Activated T-cell treated with anti-CD3 and anti-CD28 coated beads, Interleukin-2, amount 50 U/mL, for 72 hours (primary cell): ENCODE measurements at places on chromosomes 11 and 22.
A peak's percentile ranks its signal among the peaks of the same experiment; 100 is the strongest.

DNA sequence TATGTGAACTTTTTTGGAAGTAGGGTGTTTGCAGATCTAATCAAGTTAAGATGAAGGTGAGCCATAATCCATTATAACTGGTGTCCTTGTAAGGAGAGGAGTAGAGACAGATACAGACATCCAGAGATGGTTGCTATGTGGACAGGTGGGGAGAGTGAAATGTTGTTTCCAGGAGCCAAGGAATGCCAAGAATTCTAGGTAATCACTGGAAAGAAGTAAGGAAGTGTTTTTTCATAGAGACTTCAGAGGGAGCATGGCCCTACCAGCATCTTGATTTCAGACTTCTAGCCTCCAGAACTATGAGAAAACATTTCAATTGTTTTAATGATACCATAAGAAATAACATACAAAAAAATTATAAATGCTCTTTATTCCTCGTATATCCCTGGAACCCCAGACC, 320.5 kb upstream of the ANO3 start:
- DNase-seq = no peak
- H3K36me3 ChIP-seq = no peaks in the 10 kb centered on the region
- no peak overlapping the region for H3K4me3 ChIP-seq

DNA sequence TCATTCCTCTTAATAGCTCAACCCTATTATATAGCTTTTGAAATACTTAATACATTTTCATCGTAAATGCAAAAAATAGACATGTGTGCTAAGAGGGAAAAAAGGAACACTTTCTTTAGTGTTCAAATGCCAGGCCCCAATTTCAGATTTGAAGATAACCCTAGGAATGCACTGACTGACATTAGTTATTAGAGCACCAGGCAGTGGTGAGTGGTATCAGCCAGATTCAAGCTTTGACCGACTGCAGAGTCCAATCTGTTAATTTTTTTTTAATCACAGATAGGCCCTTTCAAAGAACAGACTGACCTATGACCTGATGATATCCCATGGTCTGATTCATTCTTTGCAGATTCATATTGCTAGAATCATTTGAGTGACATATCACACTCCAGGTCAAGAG, 874.2 kb upstream of the CHORDC1 start:
- DNase-seq = no peak
- H3K36me3 ChIP-seq = no peaks in the 10 kb centered on the region
- no peaks in the 10 kb centered on the region for H3K4me1 ChIP-seq

- H3K4me3 ChIP-seq = no peak overlapping the region
- DNase-seq = peak; percentile 28
- H3K27me3 ChIP-seq = no peaks in the 10 kb centered on the region
- H3K27ac ChIP-seq = peak overlapping the region; percentile 70
- H3K36me3 ChIP-seq = no peaks in the 10 kb centered on the region
- peaks cover 9% of the 10 kb centered on the region for H3K4me1 ChIP-seq
Observed at GRCh38 chr22:45254789-45255278, 14.1 kb upstream of the KIAA0930 start.

DNA sequence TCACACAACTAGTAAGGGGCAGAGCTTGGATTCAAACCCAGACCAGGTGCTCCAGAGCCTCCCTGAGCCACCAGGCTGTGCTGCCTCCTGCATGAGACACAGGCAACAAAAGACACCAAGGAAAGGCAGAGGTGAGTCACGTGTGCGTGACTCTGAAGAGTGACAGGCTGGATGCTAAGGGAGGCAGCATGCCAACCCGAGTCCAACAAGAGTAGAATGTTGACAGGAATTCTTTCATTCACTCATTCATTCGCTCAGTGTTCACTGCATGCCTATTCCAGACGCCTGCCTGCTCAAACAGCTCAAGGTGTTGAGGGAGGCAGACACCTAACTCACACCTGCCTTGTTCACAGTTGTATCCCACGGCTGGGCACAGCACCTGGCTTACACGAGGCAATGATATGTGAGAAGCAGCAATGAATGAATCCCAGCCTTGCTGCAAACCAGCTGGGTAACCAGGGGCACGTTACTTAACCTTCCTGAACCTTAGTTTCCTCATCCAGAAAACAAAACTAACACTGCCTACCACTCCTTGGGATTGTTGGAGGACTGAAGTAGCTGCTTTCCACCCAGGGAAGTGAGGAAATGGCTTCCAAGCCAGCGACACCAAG, 73.8 kb upstream of the ARFGAP3 start:
- H3K27ac ChIP-seq = peak overlapping the region; percentile 24
- no peak for DNase-seq
- peaks cover 60% of the 10 kb centered on the region for H3K4me1 ChIP-seq
- no peaks in the 10 kb centered on the region for H3K27me3 ChIP-seq

DNA sequence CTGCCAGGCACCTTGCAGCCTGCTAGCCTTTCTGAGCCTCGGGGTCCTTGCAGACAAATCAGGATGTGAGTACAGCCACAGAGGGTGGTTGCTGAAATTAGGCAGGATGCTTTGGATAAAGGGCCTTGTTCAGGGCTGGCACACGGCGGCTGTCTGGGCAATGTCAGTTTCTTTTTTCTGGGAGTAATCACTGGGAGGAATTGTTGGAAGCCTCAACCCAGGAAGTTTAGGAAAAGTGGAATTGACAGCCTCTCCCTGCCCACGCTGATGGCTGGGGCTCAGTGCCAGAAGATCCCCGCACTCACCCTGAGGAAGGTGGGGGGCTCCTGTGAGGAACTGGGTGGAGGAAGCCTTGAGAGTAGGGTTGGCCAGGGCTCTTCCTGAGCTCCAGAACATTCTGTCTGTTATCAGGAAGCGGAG, 37.4 kb downstream of the CD82 start:
- peaks cover 14% of the 10 kb centered on the region for H3K36me3 ChIP-seq
- no peak for DNase-seq
- peaks cover 71% of the 10 kb centered on the region for H3K4me1 ChIP-seq
- H3K27me3 ChIP-seq = no peaks in the 10 kb centered on the region
- H3K27ac ChIP-seq = no peak overlapping the region

- peaks cover 63% of the 10 kb centered on the region for H3K27me3 ChIP-seq
- H3K27ac ChIP-seq = no peak overlapping the region
- H3K36me3 ChIP-seq = no peaks in the 10 kb centered on the region
- no peak for DNase-seq
- peaks cover 15% of the 10 kb centered on the region for H3K4me1 ChIP-seq
Observed at GRCh38 chr11:130427581-130428315, 661 bp downstream of the ADAMTS8 start.

DNA sequence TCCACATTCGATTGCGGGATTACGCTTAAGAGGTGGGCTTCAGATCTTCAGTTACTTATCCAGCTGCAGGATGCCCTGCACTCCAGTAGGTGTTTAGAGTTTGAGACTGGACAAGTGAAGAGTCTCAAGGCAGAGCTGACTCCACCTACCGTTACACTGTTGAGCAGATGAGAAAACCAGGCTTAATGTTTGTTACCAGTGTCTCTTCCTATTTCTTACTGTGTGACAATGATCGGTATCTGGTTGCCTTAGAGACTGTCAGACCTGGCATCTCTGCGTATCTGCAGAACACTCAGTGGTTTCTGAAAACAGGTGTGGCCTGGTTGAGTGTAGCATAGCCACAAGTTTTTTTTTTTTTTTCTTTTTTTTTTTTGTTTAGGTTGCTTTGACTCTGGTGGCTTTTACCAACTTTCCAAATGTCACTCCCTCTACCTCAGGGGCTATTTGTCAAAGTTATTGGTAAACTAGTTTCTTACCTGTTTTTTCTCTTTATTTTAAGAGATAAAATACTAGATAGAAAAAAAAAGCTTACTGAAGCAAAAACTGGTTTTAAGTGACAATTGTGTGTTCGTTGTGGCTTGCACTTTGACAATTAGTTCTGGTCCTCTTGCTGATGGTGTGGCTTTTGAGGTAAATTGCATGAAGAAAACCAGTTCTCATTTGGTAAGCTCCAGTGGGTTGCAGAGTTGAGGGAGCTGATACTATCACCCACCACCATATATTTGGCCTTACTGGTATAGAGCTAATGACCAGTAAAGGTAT, 284.8 kb downstream of the ETS1 start:
- peaks cover 78% of the 10 kb centered on the region for H3K4me1 ChIP-seq
- peak overlapping the region; percentile 97 for H3K27ac ChIP-seq
- H3K4me3 ChIP-seq = peak overlapping the region; percentile 87
- peak; percentile 71 for DNase-seq
- H3K27me3 ChIP-seq = no peaks in the 10 kb centered on the region

GRCh38 chr11:115903179-115903578, 399.0 kb upstream of the CADM1 start:
- no peak for DNase-seq
- H3K27ac ChIP-seq = no peak overlapping the region
- H3K27me3 ChIP-seq = peaks cover 20% of the 10 kb centered on the region
- no peaks in the 10 kb centered on the region for H3K4me1 ChIP-seq
- peaks cover 1% of the 10 kb centered on the region for H3K36me3 ChIP-seq

DNA sequence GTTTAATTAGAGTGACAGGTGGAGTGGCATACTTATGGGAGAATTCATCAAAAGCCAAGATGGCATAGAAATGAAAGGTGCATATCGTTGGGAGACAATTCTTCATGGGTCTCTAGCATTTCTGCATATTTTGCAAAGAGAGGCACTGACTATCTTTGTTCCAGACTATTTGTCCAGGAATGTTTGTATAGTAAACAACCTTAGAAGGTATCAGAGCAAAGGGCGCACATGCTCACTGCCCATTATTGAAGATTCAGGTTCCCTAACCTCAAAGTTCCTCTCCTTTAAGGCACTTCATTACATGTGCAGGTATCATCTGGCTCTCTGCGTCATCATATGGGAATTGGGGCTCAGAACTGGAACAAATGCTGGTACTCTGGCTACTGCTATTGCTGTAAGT, 4.7 kb upstream of the NEU3 start:
- no peak for DNase-seq
- H3K27me3 ChIP-seq = no peaks in the 10 kb centered on the region
- no peak overlapping the region for H3K4me3 ChIP-seq
- no peaks in the 10 kb centered on the region for H3K36me3 ChIP-seq

DNA sequence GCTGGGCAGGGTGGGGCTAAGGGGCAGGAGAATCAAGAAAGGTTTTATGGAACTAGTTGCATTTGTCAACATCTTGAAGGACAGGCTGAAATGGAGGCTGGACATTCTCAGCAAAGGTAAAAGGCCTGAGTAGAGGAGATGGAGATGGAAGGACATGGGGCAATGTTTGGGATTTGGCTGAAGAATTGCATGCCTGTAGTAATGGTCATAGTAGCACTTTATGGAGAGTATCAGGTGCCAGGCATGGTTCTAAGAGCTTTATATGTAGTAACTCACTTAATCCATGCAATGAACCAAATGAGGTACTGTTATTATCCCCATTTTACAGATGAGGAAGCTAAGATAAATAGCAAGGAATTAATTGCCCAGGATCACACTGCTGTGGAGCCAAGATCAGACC, 23.9 kb downstream of the BMAL1 start:
- peaks cover 5% of the 10 kb centered on the region for H3K36me3 ChIP-seq
- no peak overlapping the region for H3K4me3 ChIP-seq
- no peaks in the 10 kb centered on the region for H3K27me3 ChIP-seq
- DNase-seq = no peak
- peaks cover 65% of the 10 kb centered on the region for H3K4me1 ChIP-seq

DNA sequence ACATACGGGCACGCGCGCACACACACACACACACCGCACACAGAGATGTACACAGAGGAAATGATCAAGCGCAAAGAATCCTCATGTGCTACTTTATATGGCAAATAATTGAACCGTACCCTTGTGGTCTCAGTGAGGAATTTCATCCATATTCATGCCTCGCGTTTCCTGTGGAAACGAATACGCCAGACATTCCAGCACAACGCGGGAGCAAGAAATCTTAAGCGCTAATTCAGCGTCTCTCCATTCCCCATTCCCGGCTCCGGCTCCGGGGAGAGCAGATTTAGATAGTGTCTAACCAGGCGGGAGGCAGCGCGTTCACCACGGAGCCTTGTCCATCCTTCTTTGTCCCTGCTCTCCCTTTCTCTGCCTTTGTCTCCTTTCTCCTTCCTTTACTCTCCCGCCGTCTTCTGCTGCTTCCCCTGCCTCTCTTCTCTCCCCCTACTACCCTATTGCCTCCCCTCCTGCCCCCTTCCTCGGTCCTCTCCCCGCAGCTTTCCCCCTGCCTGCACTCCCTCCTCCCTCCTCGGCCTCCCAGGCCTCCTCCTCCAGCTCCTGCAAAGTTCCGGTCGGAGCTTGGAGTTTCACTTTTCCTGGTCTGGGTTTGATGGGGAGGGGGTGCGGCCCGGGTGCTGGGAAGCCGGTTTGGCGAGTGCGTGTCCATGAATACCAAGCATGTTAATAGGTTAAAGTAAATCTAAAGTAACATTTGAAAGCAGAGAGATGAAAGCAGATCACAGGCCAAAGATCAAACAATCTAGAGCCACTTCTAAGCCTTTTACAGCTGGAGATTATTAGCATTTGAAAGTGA, 579.3 kb downstream of the BUD13 start:
- no peak for DNase-seq
- no peaks in the 10 kb centered on the region for H3K4me1 ChIP-seq
- H3K27me3 ChIP-seq = peaks cover 18% of the 10 kb centered on the region
- H3K4me3 ChIP-seq = no peak overlapping the region
- H3K27ac ChIP-seq = no peak overlapping the region

GRCh38 chr11:34893416-34893815, 22.8 kb downstream of the APIP start:
- peaks cover 12% of the 10 kb centered on the region for H3K36me3 ChIP-seq
- no peak overlapping the region for H3K27ac ChIP-seq
- no peaks in the 10 kb centered on the region for H3K27me3 ChIP-seq
- H3K4me1 ChIP-seq = no peaks in the 10 kb centered on the region
- DNase-seq = no peak

- H3K4me3 ChIP-seq = peak overlapping the region; percentile 21
- H3K36me3 ChIP-seq = peaks cover 5% of the 10 kb centered on the region
- peaks cover 53% of the 10 kb centered on the region for H3K4me1 ChIP-seq
- H3K27me3 ChIP-seq = peaks cover 33% of the 10 kb centered on the region
Observed at GRCh38 chr11:78420255-78420764, 2.7 kb upstream of the GAB2 start.

DNA sequence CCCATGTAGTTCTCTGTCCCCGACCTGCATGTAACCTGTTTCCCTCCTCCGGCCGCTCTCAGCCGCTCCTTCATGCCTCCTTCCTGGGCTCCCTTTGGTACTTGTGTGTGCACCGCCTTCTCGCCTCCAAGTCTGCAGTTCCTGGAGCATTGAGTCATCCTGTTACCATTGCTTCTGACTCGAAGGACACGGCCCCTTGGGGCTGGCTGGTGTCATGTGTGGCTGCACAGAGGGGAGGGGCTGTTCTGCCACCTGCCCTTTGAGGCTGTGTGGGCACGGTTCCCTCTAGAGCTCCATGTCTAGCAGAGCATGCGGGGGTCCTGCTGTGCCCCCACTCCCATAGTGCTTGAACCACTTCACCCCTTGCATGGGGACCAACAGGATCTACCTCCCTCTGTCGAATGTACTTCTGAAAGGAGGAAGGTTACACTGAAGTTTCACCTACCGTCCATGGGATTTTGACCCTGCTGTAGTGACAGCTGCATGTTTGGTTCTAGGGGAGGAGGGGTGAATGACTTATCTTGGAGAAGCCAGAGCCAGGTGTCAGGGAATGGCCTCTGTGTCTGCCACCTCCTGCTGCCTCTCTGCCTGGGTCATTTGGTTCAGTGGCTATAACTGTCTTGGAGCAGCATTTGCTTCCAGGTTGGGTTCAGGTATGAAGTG, 39.6 kb downstream of the BCR start:
- peak overlapping the region; percentile 90 for H3K4me3 ChIP-seq
- peak overlapping the region; percentile 47 for H3K27ac ChIP-seq
- H3K36me3 ChIP-seq = no peaks in the 10 kb centered on the region

GRCh38 chr22:25495285-25495684, 69.2 kb upstream of the GRK3 start:
- H3K27ac ChIP-seq = no peak overlapping the region
- H3K4me1 ChIP-seq = peaks cover 8% of the 10 kb centered on the region
- H3K27me3 ChIP-seq = no peaks in the 10 kb centered on the region
- H3K4me3 ChIP-seq = no peak overlapping the region

- H3K27me3 ChIP-seq = no peaks in the 10 kb centered on the region
- no peaks in the 10 kb centered on the region for H3K36me3 ChIP-seq
- no peak for DNase-seq
- H3K27ac ChIP-seq = no peak overlapping the region
- H3K4me3 ChIP-seq = no peak overlapping the region
Observed at GRCh38 chr22:23157560-23158515, 12.6 kb downstream of the RAB36 start.
